Stimulated activated naive CD8-positive, alpha-beta T cell treated with anti-CD3 and anti-CD28 coated beads, Interleukin-15, amount 100 ng/mL, for 72 hours (primary cell): ENCODE measurements at places on chromosomes 3 and 15.

DNA sequence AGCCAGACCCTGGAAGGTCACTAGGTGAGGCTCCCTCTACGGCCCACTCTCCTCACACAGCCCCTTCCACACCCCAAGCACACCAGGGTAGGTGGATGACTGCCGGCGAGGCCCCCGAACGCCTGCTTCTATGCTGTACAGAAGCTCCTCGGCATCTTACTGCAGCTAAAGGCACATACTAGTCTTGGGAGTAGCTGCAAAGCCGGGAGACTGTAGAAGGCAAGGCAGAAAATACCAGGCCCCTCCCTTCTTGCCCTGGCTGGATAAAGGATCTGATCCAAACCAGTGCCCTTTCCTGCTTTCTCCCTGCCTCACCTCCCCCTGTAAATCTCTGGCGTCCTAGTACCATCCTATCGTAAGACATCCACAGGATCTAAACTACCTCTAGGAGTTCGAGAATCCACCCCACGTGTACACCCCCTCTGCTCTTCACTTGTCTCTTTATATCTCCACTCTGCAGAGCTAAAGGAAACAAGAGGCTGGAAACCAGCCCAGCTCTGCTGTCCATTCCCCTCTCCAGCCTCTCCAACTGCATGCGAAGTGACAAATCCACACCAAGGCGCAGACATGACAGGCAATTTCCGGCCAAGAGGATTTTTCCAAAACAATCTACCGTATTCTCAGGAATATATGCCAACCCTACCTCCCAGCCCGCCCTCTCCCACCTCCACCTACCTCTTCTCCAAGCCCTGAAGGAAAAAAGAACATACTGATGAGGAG is 11.8 kb downstream of the TNK2 start:
- no peak for DNase-seq

- DNase-seq, result no peak
Measured at GRCh38 chr3:196323016-196323415, 5.0 kb upstream of the DYNLT2B start.

DNA sequence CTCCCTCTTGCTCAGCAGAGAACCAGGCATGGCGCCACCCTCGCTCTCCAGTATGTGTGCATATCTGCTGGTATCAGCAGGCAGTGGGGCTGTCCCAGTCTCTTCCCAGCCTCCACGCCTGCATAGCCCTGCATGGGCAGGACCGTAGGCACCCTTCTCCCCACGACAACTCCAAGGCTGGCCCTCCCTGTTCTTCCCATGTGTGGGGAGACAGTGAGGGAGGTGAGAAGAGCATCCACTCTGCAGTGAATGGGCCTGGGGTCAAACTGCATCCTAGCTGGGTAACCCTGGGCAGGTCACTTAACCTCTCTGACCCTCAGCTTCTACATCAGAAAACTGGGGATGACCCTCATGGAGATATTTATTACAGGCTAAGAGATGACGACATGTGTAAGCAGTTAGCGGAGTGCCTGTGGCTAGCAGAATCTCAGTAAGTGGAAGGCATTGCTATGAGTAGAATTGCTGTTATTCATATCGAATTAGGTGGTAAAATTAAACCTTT is 13.3 kb upstream of the SSUH2 start:
- no peak for DNase-seq

GRCh38 chr15:40060236-40060961 is 21.4 kb upstream of the SRP14 start:
- no peak for DNase-seq

DNA sequence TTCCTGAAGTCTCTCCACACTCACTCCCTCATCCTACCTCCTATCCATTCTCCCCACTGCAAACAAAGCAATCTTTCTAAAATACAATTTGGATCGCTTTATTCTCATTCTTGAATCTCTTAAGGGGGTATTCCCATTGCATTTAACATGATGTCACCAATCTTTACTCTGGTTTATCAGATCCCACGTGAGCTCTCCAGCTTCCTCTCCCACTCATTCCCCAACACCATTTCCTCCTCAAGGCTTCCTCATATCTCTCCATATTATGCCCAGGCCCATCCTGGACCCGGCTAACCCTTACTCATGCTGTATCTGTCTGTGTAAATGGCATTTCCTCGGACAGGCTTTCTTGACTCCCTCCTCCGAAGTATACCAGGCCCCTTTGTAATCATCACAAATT is 165.0 kb downstream of the CD47 start:
- no peak for DNase-seq

DNA sequence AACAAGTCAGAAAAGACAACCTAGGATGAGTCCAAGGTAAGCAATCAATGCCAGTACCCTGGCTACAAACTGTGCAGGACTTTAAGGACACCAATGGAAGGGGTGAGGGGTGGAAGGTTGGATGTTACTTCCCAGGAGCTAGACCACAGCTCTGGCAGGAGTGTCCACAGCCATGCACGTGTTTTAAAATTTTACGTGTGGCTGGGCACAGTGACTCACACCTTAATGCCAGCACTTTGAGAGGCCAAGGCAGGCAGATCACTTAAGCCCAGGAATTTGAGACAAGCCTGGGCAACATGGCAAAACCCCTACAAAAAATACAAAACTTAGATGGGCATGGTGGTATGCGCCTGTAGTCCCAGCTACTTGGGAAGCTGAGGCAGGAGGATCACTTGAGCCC is 14.7 kb upstream of the HDC start:
- no peak for DNase-seq

GRCh38 chr3:45496555-45496954 is 98.0 kb upstream of the LIMD1 start:
- no peak for DNase-seq

DNA sequence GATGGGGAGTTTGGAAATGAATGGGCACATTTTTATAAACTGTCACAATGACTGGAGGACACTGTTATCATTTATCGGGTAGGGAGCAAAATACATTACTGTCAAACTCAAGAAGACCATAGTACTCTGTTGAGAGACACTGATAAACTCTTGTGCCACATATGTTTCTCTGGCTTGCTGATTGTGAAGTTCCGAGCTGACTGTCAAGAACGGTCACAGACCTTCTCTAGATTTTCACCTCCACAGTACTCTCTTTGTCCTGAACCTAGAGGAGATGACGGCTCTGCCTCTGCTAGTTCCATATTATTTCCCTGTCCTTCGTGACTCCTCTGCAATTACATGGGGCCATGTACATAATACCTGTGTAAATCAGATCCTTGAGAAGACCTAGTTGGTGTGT is 451.9 kb downstream of the LPP start:
- DNase-seq, result no peak

GRCh38 chr15:67197364-67197695 is 57.1 kb downstream of the AAGAB start:
- DNase-seq, result no peak

- DNase-seq, result no peak
Measured at GRCh38 chr15:79057050-79057449, 33.5 kb downstream of the RASGRF1 start.

GRCh38 chr3:39281533-39281932 is 1.7 kb upstream of the CX3CR1 start:
- DNase-seq, result no peak

- no peak for DNase-seq
Measured at GRCh38 chr3:191889756-191890155, 428.8 kb downstream of the PYDC2 start.

DNA sequence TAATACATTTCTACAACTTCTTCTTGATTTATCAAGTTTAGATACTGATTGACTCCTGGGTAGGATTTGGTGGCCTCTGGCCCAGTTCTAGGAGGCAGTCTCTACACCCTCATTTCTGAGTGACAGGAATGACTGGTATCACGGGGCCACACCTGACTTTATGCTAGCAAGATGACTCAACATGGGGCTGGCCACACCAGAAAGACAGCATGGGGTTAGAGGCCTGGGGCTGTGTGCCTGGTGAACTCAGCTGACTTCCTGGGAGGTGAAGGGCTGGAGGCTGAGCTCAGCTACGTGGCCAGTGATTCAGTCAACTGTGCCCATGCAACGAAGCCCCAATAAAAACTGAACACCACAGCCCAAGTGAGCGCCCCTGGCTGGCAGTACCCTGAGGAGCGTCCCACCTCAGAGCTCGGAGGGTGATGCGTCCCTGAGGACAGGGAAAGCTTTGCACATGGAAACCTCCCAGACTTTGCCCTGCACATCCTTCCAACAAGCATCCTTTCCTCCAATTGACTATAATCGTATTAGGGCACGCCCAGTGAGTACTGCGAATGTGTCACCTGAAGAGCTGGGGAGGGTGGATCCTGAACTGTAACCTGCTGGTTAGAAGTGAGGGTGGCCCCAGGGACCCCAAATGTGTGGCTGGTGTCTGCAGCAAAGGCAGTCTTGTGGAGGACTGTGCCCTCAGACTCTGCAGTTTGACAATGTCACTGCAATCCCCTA is 57.2 kb downstream of the NIPA2 start:
- DNase-seq, result no peak

- no peak for DNase-seq
Measured at GRCh38 chr3:173892547-173892946, 495.0 kb downstream of the NLGN1 start.

- DNase-seq, result no peak
Measured at GRCh38 chr3:71859123-71859519, 74.2 kb upstream of the PROK2 start.

DNA sequence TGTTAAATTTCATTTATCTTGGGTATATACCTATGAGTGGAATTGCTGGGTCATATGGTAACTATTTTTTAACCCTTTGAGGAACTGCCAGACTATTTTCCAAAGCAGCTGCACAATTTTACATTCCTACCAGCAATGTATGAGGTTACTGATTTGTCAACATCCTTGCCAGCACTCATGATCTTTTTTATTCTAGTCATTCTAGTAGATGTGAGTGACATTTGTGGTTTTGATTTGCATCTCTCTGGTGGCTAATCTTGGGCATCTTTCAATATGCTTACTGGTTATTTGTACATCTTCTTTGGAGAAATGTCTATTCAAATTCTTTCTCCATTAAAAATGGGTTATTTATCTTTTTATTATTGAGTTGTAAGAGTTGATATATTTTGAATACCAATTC is 21.3 kb upstream of the LRRC58 start:
- DNase-seq, result no peak

- peak; percentile 39 for DNase-seq
Measured at GRCh38 chr15:101258238-101259144, 6.6 kb upstream of the CHSY1 start.

DNA sequence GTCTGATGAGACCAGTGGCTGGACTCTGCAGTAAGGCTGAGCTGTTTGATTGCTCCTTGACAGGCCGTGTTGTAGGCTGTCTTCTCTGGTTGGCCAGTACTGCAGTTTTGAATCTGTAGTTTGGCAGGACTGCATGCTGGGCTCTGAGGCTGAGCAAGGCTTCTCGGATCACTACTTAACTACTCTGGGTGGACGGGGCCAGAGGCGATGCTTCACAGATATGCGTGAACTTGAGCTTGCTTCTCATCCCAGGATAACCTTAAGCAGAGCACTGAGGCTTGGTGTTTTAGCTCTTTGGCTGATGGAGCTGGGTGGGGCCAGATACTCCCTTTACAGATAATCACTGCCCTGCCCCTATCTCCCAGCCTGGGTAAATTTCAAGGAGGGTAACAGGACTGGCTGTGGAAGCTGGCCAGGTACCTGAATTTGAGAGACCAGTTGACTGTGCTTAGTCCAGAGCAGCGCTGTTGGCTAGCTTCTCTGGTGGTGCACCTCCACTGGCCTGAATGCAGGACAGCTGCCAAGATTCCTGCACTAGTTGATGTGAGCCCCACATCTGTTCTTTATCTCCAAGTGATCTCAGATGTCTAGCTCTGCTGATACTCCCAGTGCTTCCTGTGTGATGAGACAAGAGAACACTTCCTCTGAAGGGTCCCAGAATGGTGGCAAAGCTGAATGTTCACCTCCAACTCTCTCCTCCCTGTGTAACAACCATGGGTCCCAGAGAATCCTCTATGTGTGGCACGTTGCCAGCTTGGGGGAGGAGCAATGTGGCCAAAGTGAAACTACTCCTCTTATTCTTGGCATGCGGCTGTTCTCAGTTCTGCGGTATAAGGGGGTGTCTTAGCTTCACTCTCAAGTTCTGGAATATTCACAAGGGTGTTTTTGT is 37.9 kb downstream of the RPL39L start:
- peak; percentile 36 for DNase-seq

- peak; percentile 74 for DNase-seq
Measured at GRCh38 chr3:47163169-47164006, 525 bp downstream of the SETD2 start.

- DNase-seq, result peak; percentile 61
Measured at GRCh38 chr3:179015551-179016020, 56.0 kb downstream of the ZMAT3 start.

DNA sequence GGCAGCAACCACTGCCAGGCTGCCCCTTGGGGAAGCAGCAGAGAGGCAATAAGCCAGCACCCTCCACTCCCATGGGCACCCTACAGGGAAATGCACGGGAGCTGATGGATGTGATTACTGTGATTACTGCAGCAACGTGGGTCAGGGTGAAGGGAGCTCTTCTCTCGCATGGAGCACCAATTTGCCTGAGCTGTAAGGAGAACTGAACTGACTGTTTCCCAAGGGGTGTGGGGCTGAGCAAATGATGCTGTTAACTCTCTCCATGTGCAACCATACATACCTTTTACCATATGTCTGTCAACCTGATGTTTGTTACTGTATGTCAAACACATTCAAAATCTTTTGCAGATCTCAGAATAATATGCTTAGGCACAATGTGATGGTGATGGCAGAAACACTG is 680.6 kb downstream of the SQOR start:
- DNase-seq, result no peak

- DNase-seq, result no peak
Measured at GRCh38 chr3:186141790-186142189, 32.9 kb upstream of the ETV5 start.

- DNase-seq, result no peak
Measured at GRCh38 chr3:37283011-37283410, 108.6 kb upstream of the LRRFIP2 start.

DNA sequence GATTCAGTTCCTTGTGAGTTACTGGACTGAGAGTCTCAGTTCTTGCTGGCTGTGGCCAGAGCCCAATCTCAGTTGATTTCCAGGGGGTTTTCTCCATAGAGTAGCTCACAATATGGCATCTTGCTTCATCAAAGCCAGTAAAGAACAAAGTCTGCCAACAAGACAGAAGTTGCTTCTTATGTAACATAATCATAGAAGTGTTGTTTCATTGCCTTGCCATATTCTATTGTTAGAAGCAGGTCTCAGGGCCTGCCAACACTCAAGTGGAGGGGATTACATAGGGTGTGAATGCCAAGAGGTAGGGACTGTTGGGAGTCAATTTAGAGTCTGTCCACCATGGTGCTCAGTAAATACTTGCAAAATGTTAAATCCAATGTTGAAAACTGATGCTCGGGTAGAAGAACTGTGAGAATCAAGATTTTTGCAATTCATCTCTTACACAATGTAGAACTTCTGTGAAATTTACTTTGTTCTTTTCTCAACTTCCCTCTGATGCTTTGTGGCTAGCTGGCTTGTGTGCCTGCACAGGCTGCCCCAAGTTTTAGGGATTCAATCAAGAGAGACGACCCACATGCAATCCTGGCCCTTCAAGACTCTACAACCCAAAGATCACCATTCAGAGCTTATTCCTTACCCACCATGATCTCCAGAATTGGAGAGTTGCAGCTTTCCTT is 13.3 kb upstream of the PXYLP1 start:
- DNase-seq, result no peak

- no peak for DNase-seq
Measured at GRCh38 chr3:70556056-70556455, 243.6 kb upstream of the MDFIC2 start.
